ENCODE measurements at places on chromosomes 6 and 20.

GRCh38 chr6:80437801-80438200 lies 331.3 kb downstream of the BCKDHB start:
- DNase-seq = no peak

GRCh38 chr6:36347621-36348020 lies 10.9 kb upstream of the BNIP5 start:
- DNase-seq = no peak

DNA sequence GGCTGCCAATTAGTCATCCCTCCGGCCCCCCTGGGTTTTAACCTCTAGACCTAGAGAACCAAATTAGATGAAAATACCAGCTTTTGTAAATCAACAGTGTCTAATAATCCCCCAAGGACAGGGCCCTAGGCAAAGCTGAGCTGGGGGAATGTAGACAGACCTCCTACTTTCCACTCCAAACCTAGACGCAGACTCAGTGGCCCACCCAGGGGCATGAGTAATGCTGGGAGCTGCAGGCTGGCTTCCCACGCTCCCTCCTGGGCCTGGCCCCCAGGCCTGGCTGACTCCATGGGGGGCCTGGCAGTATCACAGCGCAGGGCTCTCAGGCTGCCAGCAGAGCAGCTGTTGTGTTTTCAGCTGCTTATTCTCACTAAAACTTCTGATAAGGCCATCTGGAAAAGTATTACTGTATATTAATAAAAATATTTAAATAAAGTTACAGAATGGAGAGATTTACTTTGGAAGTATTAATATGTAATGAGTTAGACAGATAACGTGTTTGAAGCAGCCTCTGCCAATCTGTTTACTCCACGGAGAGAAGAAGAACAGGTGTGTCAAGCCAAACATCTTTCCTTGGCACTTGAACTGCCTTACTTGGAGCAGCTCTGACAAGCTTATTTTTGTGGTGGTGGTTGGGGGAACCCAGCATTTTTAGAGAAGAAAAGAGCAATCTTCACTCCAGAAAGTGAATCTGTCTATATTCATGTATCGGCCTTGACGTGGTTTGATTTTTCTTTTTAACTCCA lies 144.0 kb upstream of the AGPAT4 start:
- DNase-seq = no peak

GRCh38 chr20:12316794-12317193 lies 399.1 kb downstream of the BTBD3 start:
- DNase-seq = no peak

GRCh38 chr6:28996844-28997510 lies 8.1 kb downstream of the ZNF311 start:
- no peak for DNase-seq

Measured in T-helper 22 cell (primary cell).